Muscle of back (tissue), 13 donors: ENCODE measurements at places on chromosomes 13 and 19.

DNA sequence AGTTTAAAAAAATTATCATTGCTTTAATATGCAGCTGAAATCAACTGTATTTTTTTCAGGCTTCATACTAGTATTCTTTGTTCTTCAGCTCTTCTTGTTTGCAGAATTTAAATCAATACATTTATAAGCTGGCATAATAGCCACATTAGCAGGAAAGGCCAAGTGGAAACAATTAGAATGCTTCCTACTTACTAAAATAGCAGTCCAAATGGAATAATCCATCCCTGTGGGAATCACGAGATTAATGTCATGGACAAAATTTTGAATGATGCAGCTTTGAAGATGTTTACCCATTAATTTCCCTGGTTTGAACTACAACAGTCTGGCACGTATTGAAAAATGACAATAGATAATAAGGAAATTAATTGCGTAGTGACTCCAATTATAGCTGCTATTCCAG is 2650.8 kb downstream of the PCDH9 start:
- no peak for DNase-seq

DNA sequence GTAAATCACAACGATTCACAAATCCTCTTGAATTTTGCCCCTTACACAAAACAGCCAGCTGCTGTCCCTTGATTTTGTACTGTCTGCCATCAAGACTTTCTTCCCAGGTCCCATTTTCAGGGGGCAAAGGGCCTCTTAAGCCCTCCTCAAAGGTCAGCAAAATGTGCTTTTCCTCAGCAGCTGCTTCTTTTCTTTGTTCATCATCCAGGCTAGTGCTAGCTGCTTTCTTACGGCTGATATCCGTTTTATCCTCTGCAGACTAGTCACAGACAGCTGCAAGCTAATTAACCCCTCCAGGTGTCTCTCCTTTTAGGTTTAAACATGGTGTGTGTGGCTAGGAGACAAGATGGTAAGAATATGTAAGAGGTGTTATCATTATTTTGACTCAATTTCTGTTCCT is 90.9 kb downstream of the NALCN start:
- DNase-seq = no peak

DNA sequence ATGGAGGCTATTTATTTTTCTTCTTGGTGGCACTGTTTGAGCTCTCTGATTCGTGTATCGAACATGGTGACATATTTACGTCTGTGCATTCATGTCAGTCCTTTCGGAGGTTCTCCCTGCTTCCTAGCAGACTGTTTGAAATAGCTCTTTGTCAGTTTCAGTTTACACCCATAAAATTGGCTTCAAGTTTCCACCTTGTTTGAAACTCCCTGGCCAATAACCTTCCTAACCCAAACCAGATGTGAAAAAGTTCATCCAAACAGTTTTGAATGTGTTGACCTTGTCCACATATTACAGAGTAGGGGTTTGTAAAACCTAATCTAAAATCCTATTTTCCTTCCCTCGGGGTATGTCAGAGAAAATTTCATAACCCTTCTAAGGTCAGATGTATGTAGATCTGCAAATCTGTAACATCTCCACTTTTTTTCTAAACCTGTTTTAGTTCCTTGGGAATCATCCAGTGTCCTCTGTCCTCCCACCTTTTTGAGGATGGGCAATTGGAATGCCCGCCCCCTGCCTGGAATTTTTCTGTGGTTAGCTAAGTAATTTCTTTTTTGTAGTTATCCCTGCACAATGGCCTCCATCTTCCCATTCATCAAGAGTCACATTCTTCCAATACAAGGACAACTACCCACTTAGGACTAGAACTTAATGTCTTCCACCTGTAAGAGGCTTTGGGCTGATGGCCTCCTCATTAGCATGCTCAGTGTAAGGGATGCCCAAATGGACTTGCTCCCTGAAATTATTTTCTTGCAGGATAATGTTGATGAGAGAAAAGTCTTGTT is 499.8 kb downstream of the GPC6 start:
- DNase-seq = peak; percentile 72

GRCh38 chr19:48446579-48446978 is 796 bp downstream of the GRWD1 start:
- DNase-seq = no peak
